Calu3 (cell line): ENCODE measurements at places on chromosomes 5 and 9.

- DNase-seq = no peak
These were observed 25.7 kb downstream of the CPEB4 start for GRCh38 chr5:173913686-173914321.

DNA sequence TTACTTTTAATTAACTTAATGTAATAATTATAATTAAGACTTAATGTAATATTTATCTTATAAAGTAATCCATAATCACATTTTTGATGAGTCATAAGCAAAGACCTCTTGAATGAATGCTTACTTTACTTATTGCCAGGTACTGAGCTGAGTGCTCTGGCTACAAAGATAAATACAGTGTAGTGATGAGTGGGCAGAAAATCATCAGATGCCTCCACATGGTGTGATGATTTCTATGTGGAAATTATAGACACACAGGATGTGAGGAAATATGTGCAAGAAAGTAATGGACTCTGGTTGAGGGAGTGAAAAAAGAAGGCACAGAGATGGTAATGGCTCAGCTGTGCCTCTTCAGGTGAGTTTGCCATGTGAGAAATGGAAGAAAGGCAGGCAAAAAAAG, 422.6 kb upstream of the CD180 start:
- no peak for DNase-seq

GRCh38 chr5:98050583-98050982, 722.9 kb upstream of the RGMB start:
- no peak for DNase-seq

- peak; percentile 65 for DNase-seq
These were observed 89.8 kb downstream of the SLC1A3 start for GRCh38 chr5:36696059-36696673.

DNA sequence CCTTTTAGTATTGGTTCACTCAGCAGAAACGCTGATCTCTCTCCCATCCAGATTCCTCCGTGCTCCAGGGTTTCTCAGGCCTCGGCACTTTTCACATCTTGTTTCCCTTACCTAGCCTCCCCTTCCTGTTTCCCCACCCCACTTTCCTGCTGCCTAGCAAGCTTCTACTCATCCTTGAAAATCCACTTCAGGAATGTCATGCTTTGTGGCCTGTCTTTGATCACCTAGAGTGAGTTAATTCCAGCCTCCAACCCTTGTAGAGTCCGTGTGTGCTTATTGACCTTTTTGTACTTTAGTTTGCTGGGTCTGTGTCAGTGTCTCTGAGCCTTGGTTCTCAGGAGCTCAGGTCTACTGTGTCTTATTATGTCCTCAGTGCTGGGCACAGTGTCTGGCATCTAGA, 116.6 kb downstream of the AOPEP start:
- DNase-seq = no peak

DNA sequence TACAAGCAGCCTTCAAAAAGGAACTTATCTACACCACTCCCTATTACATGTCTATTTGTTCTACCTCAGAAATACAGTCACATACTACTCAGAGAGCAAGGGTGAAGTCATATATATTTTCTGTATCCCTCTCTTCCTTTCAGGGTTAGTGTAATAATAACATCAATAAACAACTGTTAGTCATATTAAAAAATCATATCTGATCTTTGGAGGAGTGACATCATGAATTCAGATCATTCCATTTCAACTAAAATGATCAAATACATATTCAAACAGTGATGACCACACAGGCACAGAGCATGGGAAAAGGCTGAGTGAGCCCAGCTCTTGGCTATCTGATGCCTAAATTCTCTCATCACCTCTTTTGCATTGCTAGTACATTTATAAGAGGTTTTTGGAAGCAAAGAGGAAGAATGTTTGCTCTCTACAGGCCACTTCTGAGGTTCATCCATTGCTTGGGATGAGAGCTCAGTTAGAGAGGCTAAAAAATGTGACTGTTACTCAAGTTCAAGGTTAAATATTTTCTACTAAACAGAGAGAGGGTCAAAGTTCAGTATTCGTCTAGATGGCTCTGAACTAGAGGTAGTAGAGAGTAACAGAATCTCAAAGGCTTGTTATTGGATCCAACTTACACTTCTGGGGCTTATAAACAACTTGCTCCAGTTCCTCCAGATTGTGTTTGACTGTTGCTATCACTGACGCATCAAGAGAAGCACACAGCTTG, 39.0 kb downstream of the RIGI start:
- DNase-seq = no peak

GRCh38 chr5:168851902-168852321, 272.7 kb upstream of the PANK3 start:
- no peak for DNase-seq

DNA sequence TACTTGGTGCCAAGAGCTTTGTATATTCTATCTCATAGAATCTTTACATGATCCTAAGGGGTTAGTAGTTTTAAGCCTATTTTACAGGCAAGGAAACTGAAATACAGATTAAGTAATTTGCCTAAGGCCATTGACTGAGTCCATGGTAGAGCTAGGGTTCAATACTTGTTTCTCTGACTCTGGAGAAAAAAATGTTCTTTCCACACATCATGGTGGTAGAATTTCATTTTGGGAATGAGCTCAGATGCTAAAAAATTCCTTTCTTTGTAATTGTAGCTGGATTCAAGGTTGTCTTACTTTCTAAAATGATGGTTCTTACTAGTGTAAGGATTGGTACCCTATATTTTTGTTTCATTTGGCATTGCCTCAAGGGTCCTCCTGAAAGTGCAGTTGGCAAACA, 86.0 kb downstream of the ANKRD55 start:
- no peak for DNase-seq

DNA sequence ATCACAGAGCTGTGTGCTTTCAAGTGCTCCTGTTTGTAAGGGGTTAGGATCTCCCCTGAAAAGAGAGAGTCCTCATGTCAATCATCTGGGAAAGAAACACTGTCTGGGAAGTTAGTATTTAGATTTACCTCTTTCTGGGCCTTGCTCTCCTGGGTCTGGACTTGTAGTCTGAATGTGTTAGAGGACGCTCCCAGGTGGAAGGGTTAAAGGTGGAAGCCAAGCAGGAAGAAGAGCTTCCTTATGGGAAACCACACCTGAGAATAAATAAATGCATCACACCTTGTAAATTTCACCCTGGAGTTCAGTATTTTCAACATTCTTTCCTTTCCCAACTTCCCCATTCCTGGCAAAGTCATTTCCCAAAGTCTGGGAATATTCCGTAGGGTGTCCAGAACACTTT, 1.3 kb downstream of the PLGRKT start:
- DNase-seq = no peak

- DNase-seq = no peak
These were observed 11.3 kb upstream of the LHX2 start for GRCh38 chr9:124000161-124000783.

- DNase-seq = no peak
These were observed 46.6 kb upstream of the NPR3 start for GRCh38 chr5:32664523-32664922.
